ENCODE measurements at places on chromosomes 16 and 17. TPM values are rescaled to one million over a fixed set of nuclear protein-coding genes. Genes with fewer than 3 reads are reported as not detected.

- H3K27ac ChIP-seq, result no peak overlapping the region
- H3K4me1 ChIP-seq, result peaks cover 15% of the 10 kb centered on the region
- H3K27me3 ChIP-seq, result no peaks in the 10 kb centered on the region
- H3K4me3 ChIP-seq, result no peak overlapping the region
- DNase-seq, result no peak
Observed at GRCh38 chr16:81170824-81171223, 67.7 kb upstream of the BCO1 start.

DNA sequence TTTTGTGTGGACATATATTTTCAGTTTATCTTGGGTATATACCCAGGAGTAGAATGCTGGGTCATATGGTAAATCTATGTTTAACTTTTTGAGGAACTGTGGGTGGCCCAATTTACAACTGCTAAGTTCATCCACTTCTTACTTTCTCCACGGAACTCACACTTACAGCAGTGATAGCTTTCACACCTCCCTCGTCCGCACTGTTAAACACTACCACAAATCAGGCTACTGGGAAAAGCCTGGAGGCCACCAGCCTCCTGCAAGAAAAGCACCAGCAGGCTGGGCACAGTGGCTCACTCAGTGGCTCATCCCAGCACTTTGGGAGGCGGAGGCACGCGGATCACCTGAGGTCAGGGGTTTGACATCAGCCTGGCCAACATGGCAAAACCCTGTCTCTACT, 14.7 kb upstream of the ZG16 start:
- no peak for DNase-seq
- H3K4me1 ChIP-seq, result no peaks in the 10 kb centered on the region
- no peak overlapping the region for H3K27ac ChIP-seq
- no peak overlapping the region for H3K4me3 ChIP-seq

DNA sequence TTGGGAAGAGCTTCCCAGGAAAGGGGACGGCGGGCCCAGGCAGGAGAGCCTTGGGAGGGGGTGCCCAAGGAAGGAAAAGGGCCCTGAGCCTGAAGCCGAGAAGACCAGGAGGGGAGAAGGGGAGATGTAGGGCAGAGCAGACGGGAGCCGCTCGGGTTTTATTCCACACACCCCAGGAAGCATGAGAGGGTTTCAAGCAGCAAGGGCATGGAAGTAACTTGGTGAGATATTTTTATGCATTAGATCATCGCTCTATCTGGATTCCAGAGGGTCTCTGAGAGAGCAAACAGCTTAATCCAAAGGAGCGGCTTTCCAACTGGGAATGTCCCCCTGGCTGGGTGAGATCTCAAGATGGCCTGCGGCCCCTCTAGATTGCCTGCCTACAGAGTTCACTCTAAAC, 171.0 kb downstream of the IRX3 start:
- peaks cover 7% of the 10 kb centered on the region for H3K36me3 ChIP-seq
- no peak overlapping the region for H3K4me3 ChIP-seq
- no peaks in the 10 kb centered on the region for H3K4me1 ChIP-seq
- H3K27ac ChIP-seq, result no peak overlapping the region

CES3 gene
- 0.55 TPM for total RNA-seq

NEK8 gene
- total RNA-seq, result 0.41 TPM
